ENCODE measurements at places on chromosomes 16 and 17.

GRCh38 chr16:2854700-2855309, 3.2 kb downstream of the PRSS22 start:
- DNase-seq: no peak

DNA sequence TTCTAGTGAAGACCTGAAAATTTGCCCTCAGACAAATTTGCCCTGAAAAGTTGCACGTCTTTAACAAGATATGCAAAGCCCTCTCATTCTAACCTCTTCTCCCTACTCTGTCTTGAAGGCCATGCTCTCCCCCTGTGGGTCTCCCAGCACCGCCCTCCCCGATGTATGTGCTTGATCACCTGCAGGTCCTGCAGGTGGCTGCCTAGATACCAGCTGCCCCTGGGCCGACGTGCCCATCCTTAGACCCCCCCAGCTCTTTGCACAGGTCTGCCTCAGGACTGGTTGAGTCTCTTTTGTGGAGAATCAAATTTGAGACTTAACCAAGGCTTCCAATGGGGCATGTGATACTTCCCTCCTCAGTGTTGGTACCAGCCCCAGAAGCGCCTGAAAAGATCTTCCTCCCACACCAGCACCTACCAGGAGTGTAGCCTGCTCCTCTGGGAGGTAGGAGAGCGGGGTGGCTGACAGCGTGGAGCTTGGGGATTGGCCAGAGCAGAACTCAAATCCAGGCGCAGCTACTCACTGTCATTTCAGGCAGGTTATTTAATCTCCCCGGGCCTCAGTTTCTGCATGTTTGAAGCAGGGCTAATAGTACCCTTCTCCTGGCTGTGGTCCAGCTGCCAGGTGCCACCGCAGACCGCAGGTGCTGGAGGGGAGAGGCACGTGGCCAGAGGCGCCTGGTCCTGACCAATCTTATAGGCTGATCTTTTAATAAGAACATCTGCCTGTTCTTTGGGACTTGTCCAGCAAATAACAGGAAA, 4.5 kb upstream of the MRPL38 start:
- DNase-seq: peak; percentile 37

GRCh38 chr17:6696906-6697305, 16.3 kb downstream of the SLC13A5 start:
- no peak for DNase-seq

DNA sequence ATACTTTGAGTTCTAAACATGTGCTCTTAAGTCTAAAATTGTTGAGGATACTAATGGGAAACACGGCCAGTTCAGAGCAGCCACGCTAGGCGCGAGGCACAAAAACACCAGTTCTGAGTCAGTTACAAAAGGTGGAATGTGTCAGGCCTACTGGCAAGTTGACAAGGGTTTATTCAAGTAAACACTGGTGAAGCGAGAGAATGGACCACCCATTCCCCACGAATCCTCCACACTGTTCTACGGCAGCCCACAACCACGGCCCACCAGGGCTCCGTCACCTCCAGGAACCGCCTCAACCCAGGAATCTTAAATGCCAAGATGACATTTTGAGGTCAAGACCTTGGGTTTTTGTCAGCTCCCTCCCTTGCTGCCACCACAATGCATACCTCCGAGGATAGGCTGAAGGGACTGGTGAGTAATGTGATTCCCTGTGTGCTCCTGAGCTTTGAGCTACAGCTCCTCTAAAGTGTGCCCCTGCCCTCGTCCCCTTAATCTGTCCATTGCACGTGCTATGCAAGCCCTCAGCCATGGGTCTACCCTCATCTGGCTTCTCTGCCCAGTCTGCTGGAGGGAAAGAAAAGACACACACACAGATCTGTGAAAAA, 28.5 kb upstream of the TRAP1 start:
- no peak for DNase-seq

DNA sequence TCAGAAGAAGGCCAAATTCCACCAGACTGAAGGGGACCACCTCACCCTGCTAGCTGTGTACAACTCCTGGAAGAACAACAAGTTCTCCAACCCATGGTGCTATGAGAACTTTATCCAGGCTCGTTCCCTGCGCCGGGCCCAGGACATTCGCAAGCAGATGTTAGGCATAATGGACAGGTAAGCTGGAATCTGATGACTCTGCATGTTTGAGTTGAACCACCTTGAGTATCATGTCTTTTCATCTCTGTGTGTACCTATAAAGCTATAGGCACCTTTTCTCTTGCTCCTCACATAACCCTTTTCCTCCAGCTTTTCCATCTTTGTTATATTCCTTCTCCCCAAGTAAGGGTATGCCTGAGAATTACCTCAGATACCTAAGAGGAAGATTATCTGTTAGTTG, 24.8 kb downstream of the ETV4 start:
- DNase-seq: no peak

GRCh38 chr17:63946440-63947363, 14.6 kb upstream of the CD79B start:
- DNase-seq: no peak

DNA sequence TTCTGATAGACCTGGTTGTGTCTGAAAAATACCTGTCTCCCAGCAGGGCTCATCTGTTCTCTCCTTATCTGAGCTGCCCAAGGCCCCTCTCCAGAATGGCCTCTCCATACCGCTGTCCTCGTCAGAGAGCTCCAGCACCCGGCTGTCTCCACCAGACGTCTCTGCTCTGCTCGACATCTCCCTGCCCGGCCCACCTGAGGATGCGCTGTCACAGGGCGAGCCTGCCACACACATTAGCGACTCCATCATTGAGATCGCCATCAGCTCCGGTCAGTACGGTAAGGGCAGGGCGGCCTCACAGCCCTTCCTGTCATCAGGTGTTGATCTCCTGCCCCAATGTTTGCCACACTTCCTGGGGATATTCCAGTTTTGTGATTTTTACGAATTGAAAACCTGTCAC, 10.2 kb upstream of the JPT2 start:
- no peak for DNase-seq

GRCh38 chr17:50172130-50172529, 6.3 kb downstream of the SGCA start:
- no peak for DNase-seq

DNA sequence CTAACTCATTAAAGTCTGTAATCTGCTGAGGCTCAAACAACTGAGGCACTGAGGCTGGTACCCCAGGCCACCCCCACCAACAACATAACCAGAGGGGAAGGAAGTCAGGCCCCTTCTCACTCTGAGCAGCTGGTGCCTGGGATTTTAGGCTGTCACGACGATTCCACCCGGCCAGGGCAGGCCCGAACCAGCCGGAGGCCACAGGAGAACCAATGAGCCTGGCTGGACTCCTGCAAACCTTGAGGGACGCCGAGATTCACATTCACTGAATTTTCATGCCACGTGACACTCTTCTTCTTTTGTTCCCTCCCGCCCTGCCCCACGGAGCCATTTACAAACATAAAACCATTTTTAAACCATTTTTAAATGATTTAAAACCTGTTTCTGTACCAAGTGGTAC, 48.1 kb downstream of the RPH3AL start:
- DNase-seq: no peak

DNA sequence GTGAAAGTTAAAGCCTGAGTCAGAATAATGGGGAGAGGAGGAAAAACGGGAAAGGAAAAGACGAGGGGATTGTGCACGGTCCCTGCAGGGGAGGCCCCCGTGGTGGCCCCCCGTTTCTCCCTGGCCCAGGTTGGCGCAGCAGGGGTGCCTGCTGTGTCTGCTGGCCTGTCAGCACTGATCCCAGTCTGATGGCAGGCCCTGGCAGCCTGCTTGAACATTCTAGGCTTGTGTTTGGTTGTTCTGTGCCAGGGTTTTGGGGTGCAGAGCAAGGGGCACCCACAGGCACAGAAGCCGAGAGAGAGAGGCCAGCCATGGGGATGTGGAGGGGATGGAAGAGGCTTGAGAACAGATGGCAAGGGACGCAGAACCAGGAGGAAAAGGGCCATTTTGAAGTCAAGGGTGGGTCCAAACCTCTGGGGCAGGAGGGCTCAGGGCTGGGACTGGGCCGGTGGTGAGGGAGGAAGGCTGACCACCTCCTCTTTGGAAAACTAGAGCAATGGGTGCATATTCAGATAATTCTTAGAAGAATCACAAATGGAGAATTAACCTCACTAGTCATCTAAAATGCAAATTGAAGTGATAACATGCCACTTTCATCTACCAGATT, 35.9 kb downstream of the TBX4 start:
- DNase-seq: no peak

DNA sequence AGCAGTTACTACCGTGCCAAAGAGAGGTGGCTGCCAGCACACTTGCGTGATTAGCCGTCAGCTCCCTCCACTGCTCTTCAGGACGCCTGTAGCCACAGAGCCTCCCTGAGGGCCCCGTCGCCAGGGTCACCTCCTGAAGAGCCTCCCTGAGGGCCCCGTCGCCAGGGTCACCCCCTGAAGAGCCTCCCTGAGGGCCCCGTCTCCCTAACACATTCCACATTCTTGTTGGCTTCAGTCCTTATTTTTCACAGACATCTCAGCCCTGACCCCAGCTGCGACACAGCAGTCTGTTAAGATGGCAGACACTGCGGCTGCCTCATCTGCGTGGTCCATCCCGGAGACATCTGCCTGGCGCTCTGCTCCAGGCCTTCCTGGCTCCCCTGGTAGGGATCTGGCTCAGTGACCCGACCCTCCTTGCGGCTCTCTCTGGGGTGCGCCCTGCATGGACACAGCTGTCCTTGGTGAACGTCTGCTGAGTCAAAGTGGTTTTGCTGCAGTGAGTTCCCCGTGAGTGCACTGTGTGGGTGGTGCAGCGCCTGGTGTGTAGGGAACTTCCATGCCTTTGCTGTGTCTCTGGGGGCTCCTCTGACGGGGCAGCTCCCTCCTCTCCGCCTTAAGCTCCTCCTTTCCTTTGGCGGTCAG, 11.4 kb downstream of the ACSF3 start:
- no peak for DNase-seq

- no peak for DNase-seq
Measured at GRCh38 chr16:83300326-83300725, 507.5 kb upstream of the HSBP1 start.

DNA sequence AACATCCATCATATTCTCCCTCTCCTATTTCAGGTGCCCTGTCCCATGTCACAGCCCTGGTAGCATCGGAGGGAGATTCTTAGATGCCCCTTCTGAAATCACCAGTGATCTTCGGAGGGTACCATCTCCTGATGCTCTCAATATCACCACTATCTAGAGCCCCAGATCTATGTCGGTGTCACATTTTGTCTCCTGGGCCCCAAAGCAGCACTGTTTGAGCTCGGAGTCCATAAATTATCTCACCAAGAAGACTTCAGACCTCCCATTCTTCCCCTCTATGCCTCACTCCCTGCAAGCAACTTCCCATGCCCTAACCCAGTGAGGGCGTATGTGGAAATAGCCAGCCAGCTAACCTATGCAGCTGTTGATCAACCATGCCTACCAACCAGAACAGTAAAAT, 51.5 kb upstream of the NLK start:
- DNase-seq: no peak

DNA sequence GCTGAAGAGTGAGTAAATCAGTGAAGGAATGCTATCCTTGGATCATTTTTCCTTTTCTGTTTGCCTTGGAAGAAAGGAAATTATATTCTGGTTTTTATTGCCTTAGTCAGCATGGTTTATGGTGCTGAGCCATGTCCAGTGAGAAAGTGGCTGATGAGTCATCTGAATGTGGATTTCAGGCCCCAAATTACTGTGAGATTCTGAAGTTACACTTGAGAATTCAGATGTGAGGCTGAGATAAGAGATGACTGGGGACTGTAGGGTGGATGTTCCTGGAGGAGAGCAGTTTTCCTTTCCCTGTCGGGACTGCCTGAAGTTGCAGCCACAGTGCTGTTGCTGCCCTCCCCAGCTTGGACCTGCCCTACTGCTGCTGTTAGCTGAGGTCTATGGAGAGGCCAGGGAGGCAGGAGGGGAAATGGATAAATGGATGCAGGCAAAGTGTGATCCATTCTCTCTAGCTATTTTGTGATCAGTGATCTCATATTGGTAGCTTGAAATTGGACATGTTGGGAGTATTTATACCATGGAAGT, 4.2 kb upstream of the MAP3K14 start:
- DNase-seq: no peak

DNA sequence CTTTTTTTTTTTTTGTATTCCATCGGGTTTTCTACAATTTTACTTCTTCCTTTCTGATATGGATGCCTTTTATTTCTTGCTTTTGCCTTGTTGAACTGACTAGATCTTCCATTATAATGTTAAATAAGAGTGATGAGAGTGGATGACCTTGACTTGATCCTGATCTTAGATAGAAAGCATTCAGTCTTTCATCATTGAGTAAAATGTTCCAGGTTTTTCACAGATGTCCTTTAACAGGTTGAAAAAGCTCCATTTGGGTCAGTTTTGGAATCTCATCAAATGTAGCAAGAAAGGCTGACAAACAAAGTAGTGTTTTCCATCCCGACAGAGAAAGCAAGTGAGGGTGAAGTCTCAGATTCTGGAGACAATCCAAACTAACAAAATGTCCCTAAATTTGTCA, 27.2 kb upstream of the WIPI1 start:
- DNase-seq: no peak

- DNase-seq: no peak
Measured at GRCh38 chr17:50304781-50305404, 30.6 kb downstream of the TMEM92 start.

DNA sequence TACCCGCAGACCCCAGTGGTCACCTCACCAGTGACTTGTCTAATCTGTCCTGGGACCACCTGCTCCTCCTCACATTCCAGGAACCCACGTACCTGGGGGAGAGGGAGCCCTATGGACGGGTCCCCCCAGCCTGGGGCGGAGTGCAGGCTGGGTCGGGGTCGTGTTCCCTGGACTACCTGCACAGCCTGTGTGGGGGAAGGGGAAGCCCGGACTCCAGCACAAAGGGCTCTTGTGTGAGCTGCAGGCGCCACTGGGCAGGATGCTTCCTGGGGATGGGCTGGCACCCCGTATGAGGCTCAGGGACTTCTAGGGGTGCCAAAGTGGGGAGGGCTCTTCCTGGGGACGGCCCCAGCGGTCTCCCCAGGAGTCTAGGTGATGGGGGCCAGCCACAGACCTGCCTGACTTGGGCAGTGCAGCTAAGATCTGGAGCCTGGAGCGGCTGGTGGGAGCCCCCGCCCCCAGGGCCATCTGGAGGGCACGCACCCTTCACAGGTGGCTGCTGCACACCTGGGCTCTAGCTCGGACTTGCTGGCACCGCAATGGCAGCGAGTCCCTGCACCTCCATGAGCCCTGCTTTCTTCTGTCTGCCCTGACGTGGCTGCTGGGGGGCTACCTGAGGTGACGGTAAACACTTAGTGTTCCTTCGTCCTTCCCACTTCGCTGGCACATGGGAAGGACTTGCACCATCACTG, 7.5 kb downstream of the VASN start:
- DNase-seq: no peak

- DNase-seq: no peak
Measured at GRCh38 chr17:61388561-61389356, 10.9 kb upstream of the TBX2 start.

- DNase-seq: no peak
Measured at GRCh38 chr17:75927286-75927922, 13.4 kb downstream of the FBF1 start.

GRCh38 chr17:12040478-12040877, 19.8 kb downstream of the MAP2K4 start:
- DNase-seq: no peak

GRCh38 chr17:75480281-75480680, 23.8 kb downstream of the TMEM94 start:
- no peak for DNase-seq

All from NCI-H187 treated with DMSO at 0.1 percent for 48 hours (cell line).